NCI-H1436 treated with DMSO at 0.1 percent for 48 hours (cell line): ENCODE measurements at places on chromosomes 5 and 9.

- no peak for DNase-seq
These were observed 90.1 kb downstream of the MAP1B start for GRCh38 chr5:72197393-72197792.

GRCh38 chr5:56250011-56250410 is 16.9 kb upstream of the ANKRD55 start:
- DNase-seq = no peak

DNA sequence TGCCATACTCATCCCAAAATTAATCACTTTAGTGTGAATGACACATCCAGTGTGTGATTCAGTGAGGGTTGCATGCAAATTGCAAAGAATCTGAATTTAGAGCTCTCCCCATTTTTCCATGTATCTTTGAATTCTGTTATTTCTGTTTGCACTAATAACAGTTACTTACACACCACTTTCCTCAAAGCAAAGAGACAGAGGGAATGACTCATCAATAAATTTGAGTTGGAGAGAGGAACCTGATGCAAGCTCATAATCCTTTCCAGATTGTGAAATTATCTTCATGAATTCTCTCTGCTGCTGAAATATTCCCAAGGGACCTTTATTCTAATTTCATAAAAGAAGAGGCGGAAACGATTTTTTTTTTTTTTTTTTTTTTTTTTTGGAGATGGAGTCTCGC is 204.8 kb downstream of the CDH9 start:
- DNase-seq = no peak

DNA sequence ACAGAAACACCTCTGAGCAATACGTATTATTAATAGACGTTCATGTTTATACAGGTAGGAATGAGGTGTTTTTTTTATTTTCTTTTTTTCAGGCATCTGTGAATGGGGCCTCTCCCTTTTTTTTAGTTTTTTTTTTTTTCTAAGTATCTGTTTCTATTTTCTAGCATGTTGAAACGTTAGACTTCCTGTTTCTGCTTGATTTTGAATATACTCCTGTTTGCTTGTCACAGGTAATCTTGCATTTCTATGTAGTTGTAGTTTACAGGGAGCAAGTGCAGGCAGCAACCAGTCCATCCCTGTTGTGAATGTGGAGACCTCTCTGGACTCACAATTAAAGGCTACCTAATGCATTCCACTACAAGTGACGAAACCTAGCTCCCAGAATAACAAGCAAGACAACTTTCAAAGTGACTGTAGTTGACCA is 22.8 kb upstream of the TNFAIP8 start:
- no peak for DNase-seq

- no peak for DNase-seq
These were observed 3.0 kb upstream of the RASGRF2 start for GRCh38 chr5:80957031-80957761.

- no peak for DNase-seq
These were observed 454.0 kb upstream of the DAP start for GRCh38 chr5:11214864-11215644.

- no peak for DNase-seq
These were observed 111.4 kb upstream of the SLC1A3 start for GRCh38 chr5:36494841-36495601.

DNA sequence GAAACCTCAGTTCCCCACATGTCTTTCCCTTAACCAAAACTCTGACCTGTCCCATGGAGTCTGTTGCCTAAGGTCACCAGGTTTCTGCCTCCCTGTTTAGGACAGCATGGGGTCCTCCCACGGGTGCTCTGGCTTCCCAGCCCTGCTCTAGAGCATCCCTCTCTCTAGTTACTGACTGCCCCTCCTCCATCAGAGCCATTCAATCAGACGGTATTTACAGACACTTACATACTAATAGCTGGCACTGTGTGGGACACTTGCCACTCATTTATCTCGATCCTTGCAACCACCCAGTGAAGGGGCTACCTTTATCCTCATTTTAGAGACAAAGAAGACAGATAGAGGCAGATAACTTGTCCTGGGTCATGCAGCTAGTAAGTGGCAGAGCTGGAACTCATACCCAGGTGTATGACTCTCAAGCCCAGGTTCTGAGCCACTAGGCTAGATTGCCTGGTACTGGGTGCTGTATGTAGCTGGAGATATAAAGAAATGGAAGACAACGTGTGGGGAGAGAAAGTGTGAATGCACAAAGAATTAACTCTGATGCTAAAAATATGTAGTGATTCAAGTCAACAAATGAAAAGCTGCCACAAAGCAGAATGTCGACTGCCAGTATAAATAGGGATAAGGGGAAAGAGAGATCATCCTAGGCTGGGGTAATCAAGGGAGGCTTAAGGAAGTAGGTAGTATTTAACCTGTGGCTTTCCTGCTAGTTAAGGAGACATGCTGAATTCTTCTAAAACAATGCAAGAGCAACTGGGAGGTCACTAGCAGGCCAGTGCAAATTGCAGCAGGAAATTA is 52.5 kb upstream of the PDE8B start:
- DNase-seq = no peak

DNA sequence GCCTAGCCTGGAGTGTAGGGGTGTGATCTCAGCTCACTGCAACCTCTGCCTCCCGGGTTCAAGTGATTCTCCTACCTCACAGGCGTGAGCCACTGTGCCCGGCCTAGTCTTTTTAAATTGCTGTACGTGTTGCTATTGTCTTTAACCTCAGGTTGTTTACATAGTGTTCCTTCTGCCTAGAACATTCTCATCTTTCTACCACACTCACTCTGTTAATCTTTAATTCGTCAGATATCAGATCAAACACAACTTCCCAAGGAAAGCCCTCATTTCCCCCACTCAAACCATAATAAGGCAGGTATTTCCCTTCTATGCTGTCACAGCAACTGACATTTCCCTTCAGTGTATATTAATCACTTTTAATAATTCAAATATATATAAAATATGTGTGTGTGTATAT is 1310.0 kb upstream of the C9orf72 start:
- DNase-seq = no peak

DNA sequence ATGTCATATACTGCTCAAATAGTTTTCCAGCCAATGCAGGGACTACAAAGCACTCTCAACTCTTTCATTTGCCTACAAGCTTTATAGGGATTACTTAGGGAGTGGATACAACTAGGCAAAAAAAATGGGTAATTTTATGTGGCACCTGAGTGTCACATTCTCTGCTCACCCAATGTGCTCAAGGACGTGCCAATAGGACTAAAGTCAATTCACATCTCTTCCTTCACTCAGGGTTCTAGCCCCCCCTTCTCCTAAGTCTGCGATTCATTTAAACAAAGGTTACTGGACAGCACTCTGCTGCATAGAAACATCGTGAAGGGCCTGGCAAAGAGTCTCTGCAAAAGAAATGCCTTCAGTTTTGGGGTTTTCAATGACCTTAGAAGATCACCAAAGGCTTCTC is 142.3 kb downstream of the TSSK1B start:
- no peak for DNase-seq

GRCh38 chr5:6383376-6383775 is 5.0 kb upstream of the MED10 start:
- no peak for DNase-seq

DNA sequence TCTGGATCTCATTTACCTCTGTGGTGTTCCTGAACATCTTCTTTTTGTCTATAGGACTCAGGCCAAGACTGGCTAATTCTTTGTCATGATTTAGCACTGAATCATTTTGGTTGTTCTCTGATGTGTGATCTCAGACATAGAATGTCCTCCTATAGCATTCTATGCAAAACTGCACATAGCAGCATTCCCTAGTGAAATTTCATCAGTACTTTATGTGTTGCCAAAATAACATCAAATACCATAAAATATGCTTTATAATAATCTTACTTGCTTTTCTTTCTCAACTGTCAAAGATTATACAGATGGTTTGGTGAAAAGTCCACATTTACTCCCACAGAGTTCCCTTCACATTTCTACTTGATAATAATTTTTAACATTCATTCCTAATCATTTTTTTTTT is 115.7 kb upstream of the MPDZ start:
- DNase-seq = no peak

- DNase-seq = no peak
These were observed 960 bp upstream of the IFNB1 start for GRCh38 chr9:21078702-21079101.

GRCh38 chr9:92962303-92962649 is 15.0 kb downstream of the FGD3 start:
- DNase-seq = no peak

DNA sequence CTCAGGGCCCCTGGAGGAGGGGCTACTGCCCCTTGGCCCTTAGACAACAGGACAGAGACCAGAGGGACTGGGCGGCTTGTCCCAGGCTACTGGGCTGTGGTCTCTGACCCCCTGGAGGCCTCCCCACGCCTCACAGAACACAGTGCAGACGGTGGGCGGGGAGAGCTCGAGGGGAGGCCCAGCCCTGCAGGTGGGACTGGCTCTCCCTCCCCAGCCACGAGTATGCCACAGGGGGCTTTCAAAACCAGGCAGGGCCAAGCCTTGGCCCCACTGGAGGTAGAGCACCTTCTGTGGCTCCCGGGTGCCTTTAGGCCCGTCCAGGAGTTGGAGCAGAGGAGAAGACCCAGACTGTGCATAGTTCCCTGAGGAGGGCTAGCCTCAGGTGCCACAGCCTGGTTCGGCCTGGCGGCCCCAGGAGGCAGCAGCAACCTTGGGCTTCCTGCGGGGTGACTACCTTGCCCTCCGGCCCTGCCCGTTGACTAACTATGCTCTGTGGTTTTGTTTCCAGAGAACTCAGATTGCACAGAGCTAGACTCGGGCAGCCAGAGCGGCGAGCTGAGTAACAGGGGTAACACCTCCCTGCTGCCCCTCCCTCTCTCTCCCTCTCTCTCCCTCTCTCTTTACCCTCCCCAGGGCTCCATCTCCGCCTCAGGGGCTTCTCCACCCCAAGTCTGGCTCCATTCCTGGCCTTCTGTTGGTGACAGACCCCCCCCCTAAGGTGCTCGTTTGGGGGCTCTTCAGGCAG is 15.5 kb downstream of the CARD19 start:
- DNase-seq = no peak

- no peak for DNase-seq
These were observed 339.7 kb downstream of the TMEM232 start for GRCh38 chr5:110386782-110387181.

DNA sequence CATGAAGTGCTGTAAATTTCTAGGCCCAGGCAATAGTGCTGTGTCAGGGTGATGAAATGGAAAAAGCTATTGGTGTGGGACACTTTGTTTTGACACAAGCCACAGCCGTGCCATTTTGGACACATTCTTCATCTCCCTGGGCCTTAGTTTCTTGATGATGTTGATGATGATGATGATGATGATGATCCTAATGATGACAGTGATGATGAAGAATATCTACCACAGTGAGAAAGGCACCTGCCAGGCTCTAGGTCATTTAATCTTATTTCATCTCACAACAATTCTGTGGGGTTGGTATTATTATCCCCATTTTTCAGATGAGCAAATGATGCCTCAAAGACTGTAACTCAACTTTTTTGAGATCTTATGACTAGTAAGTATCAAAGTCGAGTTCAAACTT is 102.2 kb upstream of the STC2 start:
- no peak for DNase-seq

DNA sequence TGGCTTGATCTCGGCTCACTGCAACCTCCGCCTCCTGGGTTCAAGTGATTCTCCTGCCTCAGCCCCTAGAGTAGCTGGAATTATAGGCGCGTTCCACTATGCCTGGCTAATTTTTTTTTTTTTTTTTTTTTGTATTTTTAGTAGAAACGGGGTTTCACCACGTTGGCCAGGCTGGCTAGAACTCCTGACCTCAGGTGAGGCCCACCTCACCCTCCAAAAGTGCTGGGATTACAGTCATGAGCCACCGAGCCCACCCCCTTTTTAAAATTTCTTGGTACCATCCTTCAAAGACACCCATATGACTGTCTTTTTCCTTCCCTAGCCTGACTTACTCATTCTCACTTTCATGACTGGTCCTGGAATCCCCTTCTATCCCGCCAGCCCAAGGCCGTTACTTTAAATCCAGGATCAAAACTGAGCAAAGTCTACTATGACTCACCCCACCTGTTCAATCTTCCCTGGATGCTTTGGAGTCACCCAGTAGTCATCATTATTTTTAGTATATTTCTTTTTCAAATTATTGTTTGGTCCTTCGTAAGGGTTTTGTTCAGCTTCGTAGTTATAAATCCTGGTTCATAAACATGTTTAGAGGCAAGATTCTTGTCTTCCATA is 1.2 kb upstream of the TBCA start:
- DNase-seq = no peak

DNA sequence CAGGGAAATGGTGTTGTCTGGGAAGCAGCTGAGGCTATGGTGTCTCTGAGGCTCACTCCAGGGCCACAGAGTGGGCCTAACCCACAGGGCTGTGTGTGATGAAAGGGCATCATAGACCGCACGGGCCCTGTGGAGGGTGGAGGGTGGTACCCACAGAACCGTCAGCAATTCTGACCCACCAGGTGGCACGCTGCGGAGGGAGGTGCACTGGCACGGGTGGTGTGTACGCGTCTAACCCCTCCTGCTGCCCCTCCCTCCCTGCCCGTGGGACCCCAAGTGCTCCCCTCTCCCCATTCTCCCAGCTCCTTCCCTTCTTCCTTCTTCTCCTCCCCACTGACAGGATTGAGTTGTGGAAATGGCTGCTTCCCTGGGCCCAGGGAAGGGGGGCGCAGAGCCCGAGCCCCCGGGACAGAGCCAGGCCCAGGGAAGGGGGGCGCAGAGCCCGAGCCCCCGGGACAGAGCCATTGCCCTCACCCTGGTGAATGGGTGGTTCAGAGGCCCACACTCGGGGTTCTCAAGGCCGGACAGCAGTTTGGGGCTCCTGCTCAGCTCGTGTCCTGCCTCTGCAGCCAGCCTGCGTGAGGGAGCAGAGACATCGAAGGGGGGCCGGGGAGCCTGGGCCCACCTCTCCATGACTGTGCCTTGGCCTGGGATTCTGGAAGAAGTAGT is 6.8 kb downstream of the LCN10 start:
- DNase-seq = no peak

- DNase-seq = no peak
These were observed 71.1 kb downstream of the COL27A1 start for GRCh38 chr9:114226246-114227055.

DNA sequence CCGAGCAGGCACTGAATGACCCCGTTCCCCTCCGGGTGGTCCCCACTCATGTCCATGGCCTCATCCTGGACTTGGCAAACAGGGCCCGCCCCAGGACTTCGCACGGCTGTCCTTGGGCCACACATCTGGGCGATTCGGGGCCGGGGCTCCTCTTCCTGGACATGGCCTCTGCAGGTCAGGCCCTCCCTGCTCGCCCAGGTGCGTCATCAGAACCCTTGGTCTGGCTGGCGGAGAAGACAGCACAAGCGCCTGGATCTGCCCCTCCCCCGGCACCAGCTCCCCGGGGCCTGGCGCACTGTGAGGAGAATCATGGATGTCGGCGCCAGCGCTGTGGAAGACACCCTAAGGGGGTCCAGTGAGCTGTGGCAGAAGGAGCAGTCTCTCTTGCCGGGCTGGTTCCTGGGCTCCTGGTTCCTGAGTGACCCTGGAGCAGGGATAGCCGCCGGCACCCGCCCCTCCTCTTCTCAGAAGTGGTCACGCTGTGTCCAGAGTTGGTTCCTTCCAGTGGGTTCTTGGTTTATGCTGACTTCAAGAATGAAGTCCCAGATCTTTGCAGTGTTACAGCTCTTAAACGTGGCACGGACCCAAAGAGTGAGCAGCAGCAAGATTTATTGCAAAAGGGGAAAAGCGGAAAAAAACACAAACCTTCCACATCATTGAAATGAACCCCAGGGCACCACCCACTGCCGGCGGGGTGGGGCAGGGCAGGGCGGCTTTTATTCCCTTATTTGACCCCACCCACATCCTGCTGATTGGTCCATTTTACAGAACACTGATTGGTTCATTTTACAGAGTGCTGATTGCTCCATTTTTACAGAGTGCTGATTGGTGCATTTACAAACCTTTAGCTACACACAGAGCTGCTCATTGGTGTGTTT is 25.9 kb upstream of the SLC12A7 start:
- no peak for DNase-seq
